ENCODE measurements at places on chromosomes 1 and 21. TPM values are rescaled to one million over a fixed set of nuclear protein-coding genes. Genes with fewer than 3 reads are reported as not detected.

The SLC1A7 gene
- total RNA-seq: not detected

The UMODL1 gene
- total RNA-seq: not detected

DNA sequence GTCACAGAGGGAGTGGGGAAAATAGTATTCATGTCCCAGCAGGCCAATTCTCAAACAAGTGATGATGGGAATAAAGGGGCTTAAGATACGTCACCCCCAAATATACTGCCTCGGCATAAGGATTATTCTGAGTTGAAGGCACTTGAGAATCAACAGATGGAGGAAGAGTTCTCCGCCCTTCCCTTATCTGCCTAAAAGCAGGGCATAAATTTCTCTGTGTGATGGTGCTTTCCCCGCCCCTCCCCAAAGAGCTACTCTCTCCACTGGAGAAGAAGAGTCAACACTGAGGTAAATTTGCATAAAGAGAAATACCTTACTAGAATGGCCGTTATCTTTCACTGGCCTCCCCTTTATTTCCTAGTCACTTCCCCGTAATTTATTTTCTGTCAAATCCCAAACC lies 18.7 kb downstream of the BECN2 start:
- no peaks in the 10 kb centered on the region for H3K4me1 ChIP-seq
- H3K36me3 ChIP-seq: no peaks in the 10 kb centered on the region
- no peak for DNase-seq
- H3K27me3 ChIP-seq: no peaks in the 10 kb centered on the region

DNA sequence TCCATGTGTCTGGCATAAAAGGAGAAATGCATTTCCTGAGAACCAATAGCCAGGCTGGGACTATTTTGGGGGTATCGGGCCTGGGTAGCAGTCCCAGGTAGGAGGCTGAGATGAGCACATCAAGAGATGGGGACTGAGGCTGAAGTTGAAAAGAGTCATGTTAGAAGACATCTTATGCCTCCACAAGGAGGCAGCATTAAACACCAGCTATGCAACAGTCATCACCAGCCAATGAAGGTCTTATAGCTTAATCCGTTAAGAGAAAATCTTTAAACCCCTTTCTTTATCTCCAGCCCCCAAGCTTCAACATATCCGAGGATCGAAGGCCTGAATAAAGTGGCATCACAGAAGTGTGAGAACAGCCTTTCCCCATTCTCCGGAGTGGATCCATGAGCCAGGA lies 640.7 kb upstream of the PTBP2 start:
- no peaks in the 10 kb centered on the region for H3K36me3 ChIP-seq
- H3K27ac ChIP-seq: no peak overlapping the region
- no peaks in the 10 kb centered on the region for H3K27me3 ChIP-seq

GRCh38 chr1:57910305-57910704 lies 486.4 kb upstream of the DAB1 start:
- H3K27ac ChIP-seq: no peak overlapping the region
- H3K36me3 ChIP-seq: no peaks in the 10 kb centered on the region
- no peaks in the 10 kb centered on the region for H3K27me3 ChIP-seq
- no peaks in the 10 kb centered on the region for H3K4me1 ChIP-seq

DNA sequence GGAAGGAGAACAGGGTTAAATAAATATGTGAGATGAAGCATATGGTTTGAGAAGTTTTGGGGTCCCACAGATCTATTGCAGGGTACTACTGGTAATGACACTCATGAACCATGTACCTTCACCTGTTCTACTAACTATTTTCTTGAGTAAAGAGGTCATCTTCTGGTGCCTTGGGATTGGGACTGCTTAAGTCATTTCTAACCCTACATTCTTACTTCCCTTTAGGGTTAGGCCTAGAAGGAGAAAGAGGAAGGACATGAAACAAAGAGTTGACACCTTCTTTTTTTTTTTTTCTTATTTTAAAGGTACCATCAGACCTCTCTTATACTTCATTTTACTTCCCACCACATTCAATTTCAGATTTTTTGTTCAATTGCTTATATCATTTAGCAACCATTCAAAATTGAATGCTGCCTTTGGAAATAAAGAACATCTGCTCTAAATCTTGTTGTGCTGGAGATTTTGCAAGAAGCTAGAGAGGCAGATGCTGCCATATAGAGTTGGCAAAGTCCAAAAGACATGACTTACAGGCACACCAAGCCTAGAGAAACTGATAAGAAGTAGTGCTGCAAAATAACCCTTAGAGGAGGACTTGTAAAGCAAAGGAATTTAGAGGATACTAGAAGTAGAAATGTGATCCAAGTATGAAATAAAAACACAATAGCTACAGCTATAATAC lies 374.4 kb upstream of the ST6GALNAC5 start:
- H3K4me1 ChIP-seq: no peaks in the 10 kb centered on the region
- H3K4me3 ChIP-seq: no peak overlapping the region
- no peaks in the 10 kb centered on the region for H3K27me3 ChIP-seq
- no peaks in the 10 kb centered on the region for H3K36me3 ChIP-seq
- no peak for DNase-seq

DNA sequence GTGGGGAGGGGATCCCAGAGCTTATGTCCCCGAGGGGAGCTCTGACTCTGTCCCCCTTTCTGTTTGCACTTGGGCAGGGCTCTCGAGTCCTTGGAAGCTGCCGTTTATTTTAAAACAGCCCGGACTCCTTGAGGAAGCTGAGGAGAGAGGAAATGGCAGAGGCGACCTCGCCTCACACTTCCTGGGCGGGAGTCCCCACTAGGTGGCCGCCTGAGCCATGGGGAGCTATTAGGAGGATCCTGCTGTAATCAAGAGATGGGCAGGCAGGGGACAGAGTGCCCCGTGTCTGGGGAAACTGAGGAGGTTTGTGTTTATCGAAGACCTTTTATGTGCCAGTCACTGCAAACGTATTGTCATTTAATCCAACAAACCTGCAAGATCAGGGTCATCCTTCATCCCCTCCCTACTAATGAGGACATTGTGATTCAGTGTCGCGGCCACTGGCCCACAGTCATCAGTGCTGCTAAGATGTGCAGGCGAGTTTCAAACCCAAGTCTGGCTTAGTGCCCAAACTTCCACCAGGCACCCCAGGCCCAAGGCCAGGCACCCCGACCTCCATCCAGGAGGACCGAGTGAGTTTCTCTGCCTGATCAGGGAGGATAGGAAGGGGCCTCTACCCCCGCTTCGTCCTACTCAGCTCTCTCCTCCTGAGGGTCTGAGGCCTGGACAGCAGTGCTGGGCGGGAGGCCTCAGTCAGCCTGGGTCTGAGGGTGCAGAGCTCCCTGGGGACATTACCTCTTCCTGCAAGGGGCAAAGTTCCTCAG lies 316.9 kb upstream of the VAMP3 start:
- no peaks in the 10 kb centered on the region for H3K36me3 ChIP-seq
- peaks cover 4% of the 10 kb centered on the region for H3K27me3 ChIP-seq
- no peak overlapping the region for H3K27ac ChIP-seq
- H3K4me1 ChIP-seq: peaks cover 31% of the 10 kb centered on the region

DNA sequence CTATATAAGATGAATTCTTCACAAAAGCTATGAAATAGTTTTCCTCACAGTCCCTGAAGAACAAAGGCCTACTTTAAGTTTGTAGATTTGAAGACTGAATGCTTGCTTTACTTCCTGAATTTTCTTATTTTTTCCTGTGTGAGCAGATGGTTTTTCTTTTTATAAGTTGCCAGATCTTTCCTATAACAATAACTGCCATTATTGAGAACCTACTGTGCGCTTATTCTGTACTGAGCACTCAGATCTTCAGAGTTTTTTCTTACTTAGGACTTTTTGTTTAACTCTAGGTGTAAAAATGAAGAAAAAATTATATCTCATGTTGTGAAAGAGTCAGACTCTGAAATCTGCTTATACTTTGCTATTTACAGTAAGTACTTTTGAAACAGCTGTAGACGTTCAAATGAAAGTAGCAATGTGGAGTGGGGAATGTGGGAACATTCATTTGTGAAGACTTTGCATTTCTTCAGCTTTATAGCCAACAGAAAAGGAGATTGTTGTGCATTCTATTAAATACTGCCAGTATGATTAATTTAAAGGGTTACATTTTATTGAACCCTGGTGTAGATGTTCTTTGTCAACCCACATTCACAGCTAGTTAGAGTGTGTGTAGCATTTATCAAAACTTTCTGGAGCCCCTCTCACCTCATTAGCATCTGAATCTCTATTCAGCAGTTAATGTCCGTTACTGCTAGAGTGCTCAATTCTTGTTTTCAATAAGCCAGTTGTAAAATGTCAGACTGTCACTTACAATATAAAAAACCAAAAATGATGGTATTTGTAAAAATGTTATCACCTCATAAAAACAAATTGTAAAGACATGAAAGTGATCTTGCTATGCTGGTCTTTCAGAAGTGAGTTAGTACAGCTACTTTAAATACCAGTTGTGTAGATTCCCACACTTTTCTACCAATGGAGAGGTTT lies 29.0 kb downstream of the NFIA start:
- no peaks in the 10 kb centered on the region for H3K36me3 ChIP-seq
- H3K4me3 ChIP-seq: no peak overlapping the region
- no peaks in the 10 kb centered on the region for H3K27me3 ChIP-seq
- peak overlapping the region; percentile 25 for H3K27ac ChIP-seq
- peaks cover 21% of the 10 kb centered on the region for H3K4me1 ChIP-seq
- no peak for DNase-seq

GRCh38 chr1:229318056-229318455 lies 24.8 kb downstream of the CCSAP start:
- DNase-seq: no peak
- no peaks in the 10 kb centered on the region for H3K27me3 ChIP-seq
- peaks cover 29% of the 10 kb centered on the region for H3K36me3 ChIP-seq
- no peak overlapping the region for H3K27ac ChIP-seq

DNA sequence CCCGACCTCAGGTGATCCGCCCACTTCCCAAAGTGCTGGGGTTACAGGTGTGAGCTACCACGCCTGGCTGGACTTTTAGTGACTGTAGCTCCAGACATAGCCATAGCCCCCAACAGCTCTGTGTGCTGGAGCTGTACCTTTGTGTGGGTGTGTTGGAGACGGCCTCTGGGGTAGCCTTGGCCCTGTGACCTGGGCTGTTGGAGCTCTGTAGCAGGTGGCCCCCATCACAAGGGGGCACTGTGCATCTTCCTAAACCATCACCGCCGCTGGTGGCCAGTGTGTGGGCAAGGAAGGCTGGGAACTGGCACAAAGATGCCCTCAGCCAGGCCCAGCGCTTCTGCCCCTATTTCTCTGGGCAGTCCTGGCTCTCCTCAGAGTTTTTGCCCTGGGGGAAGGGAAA lies 38.4 kb upstream of the FOXO6 start:
- H3K36me3 ChIP-seq: no peaks in the 10 kb centered on the region
- no peak for DNase-seq
- H3K4me1 ChIP-seq: peaks cover 17% of the 10 kb centered on the region
- no peak overlapping the region for H3K4me3 ChIP-seq
- H3K27me3 ChIP-seq: no peaks in the 10 kb centered on the region

DNA sequence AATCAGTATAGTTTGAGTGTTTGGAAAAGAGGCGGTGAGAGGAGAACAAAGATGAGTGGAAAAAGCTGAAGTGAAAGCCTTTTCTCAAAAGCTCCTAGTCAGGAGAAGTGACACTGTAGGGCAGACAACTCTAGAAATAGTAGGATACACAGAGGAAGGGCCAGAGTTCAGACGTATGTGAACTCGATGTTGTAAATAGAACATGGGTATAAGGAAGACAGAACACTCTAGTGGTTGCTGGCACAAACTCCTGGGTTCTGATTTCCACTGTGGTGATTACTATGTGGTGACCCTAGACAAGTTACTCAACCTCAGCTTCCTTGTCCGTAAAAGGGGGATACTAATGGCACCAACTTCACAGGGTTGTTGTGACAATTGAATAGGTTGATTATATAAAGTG lies 30.2 kb upstream of the MGST3 start:
- no peaks in the 10 kb centered on the region for H3K27me3 ChIP-seq
- H3K36me3 ChIP-seq: no peaks in the 10 kb centered on the region
- H3K4me3 ChIP-seq: no peak overlapping the region

DNA sequence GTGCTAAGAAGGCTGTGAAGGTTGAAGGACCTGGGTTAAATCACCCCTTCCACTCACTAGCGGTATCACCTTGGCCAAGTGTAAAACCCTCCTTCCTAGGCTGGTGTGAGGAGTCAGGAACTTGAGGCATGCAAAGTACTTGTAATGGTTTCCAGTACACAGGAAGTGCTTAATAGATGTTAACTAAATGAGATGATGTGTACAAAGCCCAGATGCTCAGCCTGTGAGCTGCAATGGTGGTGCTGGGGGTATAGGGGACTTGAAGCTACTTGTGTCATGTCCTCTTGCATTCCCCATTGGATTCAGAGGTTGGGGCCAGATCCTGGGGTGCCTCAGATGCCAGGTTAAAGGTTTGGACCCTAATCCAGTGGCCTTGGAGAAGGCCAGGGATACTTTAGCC lies 75.5 kb downstream of the EPHB2 start:
- no peak overlapping the region for H3K27ac ChIP-seq
- H3K36me3 ChIP-seq: no peaks in the 10 kb centered on the region
- no peak overlapping the region for H3K4me3 ChIP-seq
- DNase-seq: no peak
- H3K4me1 ChIP-seq: peaks cover 17% of the 10 kb centered on the region
- H3K27me3 ChIP-seq: no peaks in the 10 kb centered on the region
